Umbilical cord (tissue), 2 donors: ENCODE measurements at places on chromosomes 12 and 14. TPM values are rescaled to one million over a fixed set of nuclear protein-coding genes. Genes with fewer than 3 reads are reported as not detected.

The DLGAP5 gene
- total RNA-seq = 16.9 TPM

The DTX1 gene
- total RNA-seq = 2.9 TPM

The ANO4 gene
- 1.4 TPM for total RNA-seq

The TSPAN11 gene
- 1.7 TPM for total RNA-seq

DNA sequence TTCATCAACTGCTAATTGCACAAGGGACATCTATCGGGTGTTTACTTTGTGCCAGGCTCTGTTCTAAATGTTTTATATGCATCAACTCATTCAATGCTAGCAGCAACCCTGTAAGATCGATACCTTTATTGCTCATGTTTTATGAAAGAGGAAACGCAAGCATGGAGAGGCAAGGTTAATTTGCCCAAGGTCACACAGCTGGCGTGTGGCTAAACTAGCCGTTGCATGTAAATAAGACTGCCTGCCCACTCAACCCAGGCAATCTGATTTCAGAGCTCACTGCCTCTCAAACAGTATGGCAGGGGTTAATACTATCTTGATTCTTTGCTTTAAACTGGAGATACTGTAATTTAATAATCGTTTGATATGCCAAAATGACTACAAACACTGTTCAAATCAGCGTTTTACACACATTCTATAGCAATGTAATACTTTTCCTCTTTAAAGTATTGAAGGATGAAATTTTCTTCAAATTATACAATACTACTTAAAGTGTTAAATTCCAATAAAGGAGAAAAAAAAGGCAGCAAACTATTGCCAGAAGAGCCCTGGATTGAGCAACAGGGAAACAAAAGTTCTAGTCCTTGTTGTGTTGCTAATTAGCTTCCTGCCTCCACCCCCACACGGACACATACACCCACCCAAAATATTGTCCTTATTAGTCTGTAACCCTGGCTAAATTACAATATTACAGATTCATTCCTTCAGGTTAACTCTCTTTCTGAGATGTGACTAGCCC, 39.1 kb upstream of the DHRS7 start:
- no peak for DNase-seq

DNA sequence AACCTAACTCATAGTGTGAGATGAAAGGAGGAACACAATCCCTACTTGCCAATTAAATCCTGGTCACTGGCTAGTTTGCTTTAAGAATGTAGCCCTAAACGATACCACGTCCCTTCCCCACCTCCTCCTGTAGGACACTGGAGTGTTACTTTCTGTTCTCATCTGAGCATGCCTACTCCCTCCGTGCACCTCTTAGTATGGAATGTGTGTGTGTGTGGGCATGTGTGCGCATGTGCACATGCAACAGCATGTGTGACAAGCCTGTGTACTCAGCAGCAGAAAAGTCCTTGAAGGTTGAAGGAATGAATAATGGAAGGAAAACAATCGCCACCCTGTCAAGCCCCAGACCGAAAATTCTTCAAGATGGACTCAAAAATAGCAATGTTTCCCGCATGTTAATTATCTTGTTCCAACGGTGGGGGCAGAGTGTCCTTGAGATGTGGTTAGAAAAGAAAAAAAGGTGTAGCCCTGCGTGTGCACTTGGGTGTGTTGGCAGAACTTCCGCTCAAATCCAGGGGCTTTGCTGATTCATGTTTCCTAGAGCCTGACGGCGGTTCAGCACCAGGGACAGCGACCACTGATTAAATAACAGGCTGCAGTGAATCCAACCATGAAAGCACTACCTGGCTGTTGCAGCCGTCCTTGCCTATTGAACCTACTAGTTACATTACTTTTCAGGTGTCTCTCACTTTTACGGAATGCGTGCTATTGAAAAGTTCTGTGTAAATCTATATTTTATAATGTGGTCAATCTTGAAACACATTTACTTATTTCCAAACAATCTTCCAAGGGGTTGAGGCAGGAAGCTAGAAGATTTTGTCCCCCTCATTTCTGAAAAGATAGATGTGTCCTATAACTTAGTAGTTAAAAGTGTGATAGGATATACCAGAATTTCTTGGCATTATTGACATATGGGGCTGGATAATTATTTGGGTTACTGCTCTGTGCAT, 79.8 kb downstream of the SRRM4 start:
- DNase-seq = peak; percentile 75

- DNase-seq = no peak
Observed at GRCh38 chr12:12779529-12779928, 5.9 kb upstream of the APOLD1 start.

GRCh38 chr12:1970331-1970900, 33.8 kb downstream of the DCP1B start:
- DNase-seq = peak; percentile 87

DNA sequence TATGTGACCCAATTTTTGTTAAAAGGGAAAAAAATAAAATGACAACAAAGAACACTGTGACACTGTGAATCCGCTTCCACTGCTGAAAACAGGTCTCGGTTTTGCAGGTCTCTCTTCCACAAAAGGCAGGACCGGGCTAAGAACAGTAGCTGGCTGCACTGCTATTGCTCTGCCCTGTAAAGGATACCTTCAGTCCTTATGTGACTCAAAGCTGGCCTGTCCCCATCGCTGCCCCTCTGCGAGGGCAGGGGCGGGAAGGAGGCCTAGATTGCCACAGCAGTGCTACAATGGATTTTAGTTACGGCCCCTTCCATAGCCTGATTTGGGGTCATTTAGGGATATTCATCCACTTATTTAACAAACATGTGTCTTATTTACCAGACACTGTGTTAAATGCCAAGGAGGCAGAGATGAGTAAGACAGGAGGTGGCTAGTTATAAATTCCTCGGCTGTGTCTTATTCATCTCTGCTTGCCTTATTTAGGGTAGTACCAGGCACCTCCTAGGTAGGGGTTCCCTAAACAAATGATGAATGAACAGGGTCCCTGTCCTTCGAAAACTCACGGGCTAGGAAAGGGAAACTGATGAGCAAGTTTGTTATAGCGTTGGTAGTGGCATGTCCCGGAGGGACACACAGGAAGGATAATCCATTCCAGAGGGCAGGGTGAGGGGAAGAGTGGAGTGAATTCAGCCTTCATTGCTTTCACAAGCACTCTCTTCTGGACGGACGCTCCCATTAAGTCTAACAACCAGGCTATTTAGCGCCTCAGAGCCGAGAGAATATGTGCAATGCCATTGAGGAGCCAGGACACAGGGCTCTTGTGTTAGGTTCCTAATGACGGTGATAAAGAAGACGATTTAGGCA, 73.3 kb downstream of the EID3 start:
- no peak for DNase-seq

- DNase-seq = peak; percentile 40
Observed at GRCh38 chr14:90658541-90658967, 157.7 kb downstream of the TTC7B start.

GRCh38 chr14:84409435-84409834, 1120.5 kb upstream of the FLRT2 start:
- no peak for DNase-seq

DNA sequence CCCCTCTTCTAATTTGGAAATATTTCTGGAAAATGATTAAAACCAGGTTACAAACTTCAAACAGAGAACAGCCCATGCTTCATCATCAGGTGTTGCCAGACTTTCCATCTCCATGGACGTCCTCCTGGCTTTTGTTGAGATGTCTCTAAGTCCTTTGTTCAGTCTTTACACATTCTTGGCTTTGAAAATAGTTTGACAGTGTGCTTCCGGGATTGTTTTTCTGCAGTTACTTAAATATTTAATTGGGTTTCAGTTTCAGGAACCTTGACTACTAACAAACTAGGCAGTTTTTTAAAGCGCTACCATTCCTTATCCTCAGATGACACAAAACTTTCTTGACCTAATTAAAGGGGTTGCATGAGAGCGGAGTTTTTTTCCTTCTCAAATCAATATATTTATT, 47.8 kb downstream of the GOLGA5 start:
- DNase-seq = no peak

- DNase-seq = no peak
Observed at GRCh38 chr12:8828257-8829124, 6.1 kb downstream of the A2ML1 start.
